ENCODE measurements at places on chromosomes 16 and 17.

DNA sequence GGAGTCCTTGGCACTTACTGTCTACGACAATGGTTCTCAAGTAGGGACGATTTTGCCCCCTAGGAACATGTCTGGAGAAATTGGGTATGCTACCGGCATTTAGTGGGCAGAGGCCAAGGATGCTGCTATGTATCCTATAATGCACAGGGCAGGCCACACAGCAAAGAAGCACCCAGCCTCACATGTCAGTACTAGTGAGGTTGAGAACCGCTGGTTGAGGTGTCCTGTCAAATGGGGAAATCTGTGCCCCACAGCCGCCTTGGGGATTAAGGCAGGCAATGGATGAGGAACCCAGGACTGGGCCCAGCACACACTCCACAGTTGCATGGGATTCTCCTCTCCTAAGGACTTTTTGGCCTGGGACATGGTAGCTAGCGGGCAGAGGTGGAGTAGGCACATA is 86.7 kb upstream of the TOB1 start:
- DNase-seq, result no peak

GRCh38 chr17:56913353-56913866 is 439 bp downstream of the TRIM25 start:
- no peak for DNase-seq

DNA sequence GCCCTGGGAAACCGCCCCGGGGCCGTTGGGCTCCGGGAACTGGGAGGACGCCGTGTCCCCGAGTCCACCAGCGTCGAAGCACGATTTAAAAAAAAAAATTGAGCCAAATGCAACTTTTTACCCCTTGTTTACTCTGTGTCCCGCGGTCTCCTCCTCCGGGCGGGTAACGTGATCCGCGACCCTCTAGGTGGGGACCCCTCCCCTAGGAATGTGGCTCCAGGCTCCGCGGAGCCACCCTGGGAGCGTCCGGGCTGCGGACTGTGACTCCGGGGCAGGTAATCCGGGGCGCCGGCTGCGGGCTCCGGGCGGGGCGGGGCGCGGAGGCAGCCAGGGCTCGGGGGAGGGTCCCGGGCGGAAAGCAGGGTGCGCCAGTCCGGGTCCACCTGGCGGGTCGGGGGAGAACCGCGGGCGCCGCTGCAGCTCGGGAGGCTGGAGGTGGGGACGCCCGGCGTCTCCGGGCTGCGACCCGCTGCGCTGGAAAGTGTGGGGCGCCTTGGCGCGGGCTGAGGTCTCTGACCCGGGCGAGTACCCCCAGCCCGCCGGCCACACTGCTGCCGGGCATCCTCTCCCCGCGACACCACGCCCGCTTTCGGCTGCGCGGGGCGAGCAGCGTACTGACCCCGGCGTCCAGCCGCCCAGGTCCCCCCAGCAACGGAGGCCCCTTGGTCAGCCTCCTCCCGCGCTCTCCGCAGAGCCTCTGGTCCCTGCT is 852 bp upstream of the HELZ start:
- no peak for DNase-seq

DNA sequence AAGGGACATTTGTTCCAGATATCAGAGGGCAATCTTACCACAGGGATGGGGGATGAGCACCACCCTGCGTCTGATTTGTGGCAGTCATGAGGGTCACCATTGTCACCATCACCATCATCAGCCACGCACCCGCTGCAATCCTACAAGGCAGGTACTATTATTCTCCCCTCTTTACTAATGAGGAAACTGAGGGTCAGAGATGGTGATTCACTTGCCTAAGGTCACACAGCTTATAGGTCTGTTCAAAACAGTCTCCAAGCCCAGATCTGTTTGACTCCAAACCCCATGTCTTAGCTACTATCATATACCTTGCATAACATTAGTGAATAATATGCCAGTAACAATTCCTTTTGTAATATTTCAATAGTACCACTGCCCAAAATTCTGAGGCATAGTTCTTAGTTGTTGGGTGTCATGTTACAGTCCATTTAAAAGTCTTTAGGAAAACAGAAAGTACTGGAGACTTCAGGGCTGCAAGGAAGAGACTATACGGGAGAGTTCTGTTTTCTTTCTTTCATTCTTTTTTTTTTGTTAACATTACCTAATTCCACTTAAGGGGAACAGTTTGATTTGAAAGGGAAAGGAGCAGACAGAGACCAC is 166.4 kb downstream of the C16orf95 start:
- no peak for DNase-seq

DNA sequence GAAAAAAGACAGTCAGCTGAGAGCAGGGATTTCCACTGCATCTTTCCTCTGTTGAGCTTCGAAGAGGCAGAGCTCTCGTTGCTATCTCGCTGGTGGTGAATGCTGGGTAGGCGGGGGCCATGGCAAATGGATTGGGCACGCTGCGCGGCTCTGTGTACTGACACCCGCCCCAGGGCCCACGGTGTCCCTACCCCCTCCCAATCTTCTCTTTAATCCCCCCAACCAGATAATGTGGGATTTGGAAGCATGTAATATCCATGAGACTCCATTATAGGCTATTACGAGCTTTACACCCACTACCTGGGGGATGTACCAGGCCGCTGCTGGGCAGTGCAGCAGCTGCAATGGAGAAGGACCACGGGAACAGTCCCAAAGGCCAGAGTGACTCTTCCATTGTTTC is 8.3 kb downstream of the PIPOX start:
- no peak for DNase-seq

DNA sequence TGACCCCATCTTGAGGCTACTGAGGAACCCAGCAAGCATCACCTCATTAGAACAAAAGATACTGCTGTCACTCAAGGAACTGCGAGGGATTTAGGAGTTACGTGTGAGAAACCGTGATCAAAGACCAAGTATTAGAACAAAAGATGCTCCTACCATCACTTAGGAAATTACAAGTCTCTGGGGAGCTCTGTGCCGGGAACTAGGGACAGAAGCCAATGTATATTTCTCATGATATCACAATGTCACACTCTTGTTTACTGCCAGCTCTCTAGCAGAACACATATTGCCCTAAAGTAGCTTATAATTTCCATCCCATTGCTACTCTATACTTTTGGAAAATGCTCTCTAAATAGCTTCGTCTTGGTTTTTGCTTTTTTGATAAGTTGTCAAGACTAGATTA is 214.5 kb downstream of the HS3ST3A1 start:
- DNase-seq, result no peak

DNA sequence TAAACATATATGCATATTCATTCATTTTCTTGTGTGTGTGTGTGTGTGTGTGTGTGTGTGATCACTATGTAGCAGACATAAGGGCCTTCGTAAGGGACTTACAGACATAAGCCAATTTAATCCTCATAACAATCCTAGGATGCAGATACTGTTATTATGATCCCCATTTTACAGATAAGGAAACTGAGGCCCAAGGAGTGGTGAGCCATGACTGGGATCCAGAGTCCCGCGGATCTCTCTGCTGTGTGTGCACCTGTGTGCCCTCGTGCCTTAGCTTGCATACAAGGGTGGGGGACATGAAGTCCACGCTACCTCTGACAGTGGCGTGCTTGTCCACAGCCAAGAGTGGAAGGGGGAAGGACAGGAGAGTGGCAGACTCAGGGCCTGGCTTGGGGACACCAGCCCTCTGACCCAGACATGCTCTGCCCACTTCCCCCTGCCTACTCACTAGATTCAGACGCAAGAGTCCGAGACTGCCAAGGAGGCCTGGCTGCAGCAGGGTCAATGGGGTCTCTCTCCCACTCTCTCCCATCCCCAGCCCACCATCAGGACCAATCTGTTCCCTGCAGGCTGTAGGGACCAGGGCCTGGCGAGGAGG is 9.8 kb upstream of the SMTNL2 start:
- DNase-seq, result no peak

- DNase-seq, result no peak
These were observed 446.7 kb downstream of the HS3ST3B1 start for GRCh38 chr17:14747603-14747950.

- no peak for DNase-seq
These were observed 11.3 kb downstream of the PRSS22 start for GRCh38 chr16:2846511-2847310.

DNA sequence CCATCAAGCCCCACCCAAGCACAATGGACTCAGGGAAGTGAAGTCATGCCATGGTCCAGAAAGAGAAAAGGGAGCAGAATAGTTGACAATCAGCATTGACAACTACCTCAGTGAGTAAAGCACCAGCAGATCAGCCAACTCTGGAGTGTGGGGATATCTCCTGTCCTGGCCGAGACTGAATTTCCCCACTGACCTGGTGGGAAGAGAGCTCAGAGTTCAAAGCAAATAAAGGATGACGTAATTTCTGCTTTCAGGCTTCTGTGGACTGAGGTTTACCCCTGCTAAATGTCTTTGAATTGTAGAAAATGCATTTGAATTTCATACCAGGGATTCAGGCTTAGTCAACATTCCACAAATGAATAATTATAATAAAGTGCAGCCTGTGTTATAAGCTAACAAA is 152.9 kb downstream of the CBLN1 start:
- DNase-seq, result no peak

GRCh38 chr17:1908699-1909309 is 79.0 kb downstream of the RPA1 start:
- DNase-seq, result no peak

GRCh38 chr17:48505788-48506187 is 25.0 kb downstream of the HOXB1 start:
- DNase-seq, result no peak

- DNase-seq, result no peak
These were observed 39.0 kb downstream of the ZNF423 start for GRCh38 chr16:49816875-49817274.

- DNase-seq, result no peak
These were observed 6.9 kb downstream of the ZACN start for GRCh38 chr17:76085731-76086366.

DNA sequence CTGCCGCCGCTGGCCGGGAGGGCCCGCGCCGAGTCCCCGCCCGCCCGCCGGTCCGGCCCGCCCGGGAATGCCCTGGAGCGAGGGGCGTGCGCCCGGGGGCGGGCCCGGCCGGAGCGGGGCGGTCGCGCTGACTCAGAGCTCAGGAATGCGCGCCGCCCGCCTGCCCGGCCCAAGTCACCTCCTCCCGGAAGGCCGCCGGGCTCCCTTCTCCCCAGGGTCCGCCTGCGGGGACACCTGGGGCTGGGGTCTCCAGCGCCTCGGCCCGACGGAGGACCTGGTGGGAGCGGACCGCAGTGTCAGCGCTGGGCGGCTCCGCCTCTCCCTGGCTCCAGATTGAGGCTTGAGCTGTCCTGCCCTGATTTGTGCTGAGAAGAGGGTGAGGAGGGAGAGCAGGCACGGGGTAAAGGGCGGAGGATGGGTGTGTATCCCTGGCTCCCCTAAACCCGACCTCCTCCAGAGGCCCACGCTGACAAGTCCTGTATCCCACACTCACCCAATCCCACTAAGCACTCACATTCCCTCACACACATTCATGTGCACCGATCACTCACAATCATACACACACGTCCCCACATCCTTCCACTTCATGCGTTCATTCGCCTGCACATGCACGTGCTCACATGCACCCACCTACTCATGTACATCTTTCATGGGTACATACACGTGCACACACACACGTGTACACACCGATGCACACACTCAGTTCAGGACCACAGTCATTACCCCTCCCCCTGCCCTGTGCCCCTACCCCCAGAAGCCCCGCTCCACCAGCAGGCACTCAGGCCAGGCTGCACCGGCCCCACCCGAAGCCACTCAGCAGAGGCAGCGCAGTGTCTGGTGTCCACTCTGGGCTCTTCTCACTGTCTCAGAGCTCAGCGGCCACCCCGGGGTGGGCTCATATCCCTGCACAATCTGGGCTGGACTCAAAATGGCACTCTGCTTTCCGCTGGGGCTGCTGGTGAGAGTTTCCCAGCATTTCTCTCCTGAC is at the start of gene RHBDF1:
TSS of gene RHBDF1 (minus strand) at position 71 of the 988 bp plus-strand sequence. CDS start 7,616 bp downstream, outside the sequence.
- no peak for DNase-seq

GRCh38 chr17:29004081-29004692 is 1.6 kb downstream of the SEZ6 start:
- DNase-seq, result no peak

GRCh38 chr17:69454051-69454450 is 39.6 kb downstream of the MAP2K6 start:
- no peak for DNase-seq
